T-helper 17 cell (primary cell): ENCODE measurements at places on chromosomes 7 and 10.

- DNase-seq, result no peak
These were observed 132.5 kb downstream of the SLIT1 start for GRCh38 chr10:97053276-97053675.

- DNase-seq, result no peak
These were observed 85.5 kb downstream of the SLC25A13 start for GRCh38 chr7:96236198-96237039.

GRCh38 chr10:99768556-99768955, 13.9 kb upstream of the ABCC2 start:
- no peak for DNase-seq

DNA sequence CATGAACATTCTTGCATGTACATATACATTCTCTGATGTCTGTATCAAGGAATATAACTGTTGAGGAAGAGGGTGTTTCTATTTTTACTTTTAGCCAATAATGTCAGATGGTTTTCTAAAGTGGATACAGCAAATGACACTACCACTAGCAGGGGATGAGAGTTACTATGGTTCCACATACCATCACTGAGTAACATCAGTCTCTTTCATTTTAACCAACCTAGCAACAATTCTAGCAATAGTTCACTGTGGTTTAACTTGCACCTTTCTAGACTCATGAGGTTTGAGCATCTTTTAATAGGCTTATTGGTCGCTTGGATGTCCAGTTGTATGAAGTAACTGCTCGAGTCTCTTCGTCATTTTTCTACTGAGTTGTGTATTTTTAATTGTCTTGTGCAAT, 68.5 kb upstream of the ZNF746 start:
- no peak for DNase-seq

DNA sequence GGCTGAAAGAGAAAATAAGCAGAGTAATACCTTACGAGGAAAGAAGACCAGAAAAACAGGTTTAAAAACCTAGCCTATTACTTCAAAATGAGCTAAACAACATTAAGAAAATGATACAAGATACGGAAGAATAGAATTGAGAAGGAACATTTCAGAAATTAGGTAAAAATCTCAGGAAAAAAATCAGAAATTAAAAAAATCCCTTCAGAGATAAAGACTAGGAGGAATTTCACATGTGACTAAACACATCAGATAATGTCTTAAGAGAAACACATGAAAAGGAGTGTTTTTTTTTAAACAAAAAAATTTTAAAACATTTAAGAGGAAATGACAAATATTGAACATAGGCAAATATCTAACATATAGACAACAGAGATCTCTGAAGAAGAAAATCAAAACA, 33.3 kb downstream of the TNPO3 start:
- DNase-seq, result no peak

DNA sequence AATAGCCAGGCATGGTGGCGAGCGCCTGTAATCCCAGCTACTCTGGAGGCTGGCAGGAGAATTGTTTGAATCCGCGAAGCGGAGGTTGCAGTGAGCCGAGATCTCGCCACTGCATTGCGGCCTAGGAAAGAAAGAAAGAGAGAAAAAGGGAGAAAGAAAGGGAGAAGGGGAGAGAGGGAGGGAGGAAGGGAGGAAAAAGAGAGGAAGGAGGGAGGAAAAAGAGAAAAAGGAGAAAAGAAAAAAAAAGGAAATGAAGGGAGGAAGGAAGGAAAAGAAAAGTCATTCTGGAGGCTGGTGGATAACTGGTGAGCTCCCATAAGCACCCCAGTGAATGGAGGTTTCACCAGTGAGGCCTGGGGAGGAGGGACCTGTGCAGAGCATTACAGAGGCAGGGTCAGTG, 7.6 kb upstream of the OGDHL start:
- DNase-seq, result no peak

- DNase-seq, result peak; percentile 49
These were observed 27.1 kb downstream of the TNRC18 start for GRCh38 chr7:5396542-5396941.
